NCI-H1417 (cell line): ENCODE measurements at places on chromosomes 7 and 10.
A peak's percentile ranks its signal among the peaks of the same experiment; 100 is the strongest.

GRCh38 chr7:84076219-84076618, 118.4 kb downstream of the SEMA3A start:
- no peak for DNase-seq

DNA sequence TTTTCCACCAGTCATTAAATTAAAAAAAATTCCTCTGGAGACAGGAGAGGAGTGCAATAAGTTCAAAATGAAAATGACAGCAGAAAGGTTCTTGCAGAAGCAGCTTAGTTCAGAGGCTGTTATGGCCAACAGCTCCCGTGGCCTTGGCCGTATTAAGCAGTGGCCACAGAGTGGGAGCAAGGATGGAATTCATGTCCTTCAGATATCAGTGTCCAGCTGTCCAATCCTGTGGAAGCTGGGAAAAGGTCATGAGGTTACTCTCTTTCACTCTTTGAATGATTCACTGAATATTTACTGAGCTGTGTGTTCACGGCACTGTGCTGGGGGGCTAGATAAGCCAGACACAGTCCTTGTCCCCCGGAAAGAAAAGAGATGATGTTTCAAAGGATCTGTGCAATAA, 231.8 kb downstream of the BMPER start:
- DNase-seq = no peak

DNA sequence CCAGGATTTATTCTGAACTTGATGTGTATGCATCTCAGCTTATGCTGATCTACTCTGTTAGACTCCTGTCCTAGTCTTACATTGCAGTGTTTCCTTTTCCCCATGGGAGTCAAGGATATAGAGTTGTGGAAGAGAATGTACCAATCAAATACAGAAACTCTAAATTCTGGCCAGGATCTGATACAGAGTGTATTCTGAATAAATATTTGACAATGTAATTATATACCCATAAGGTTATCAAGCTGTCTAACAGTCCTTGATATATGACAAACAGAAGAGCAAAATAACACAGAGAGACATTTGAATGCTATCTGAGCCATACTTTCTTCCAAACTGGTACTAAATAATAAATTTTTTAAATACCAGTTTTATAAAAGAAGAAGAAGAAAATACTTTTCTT, 116.8 kb downstream of the ETV1 start:
- DNase-seq = peak; percentile 8

DNA sequence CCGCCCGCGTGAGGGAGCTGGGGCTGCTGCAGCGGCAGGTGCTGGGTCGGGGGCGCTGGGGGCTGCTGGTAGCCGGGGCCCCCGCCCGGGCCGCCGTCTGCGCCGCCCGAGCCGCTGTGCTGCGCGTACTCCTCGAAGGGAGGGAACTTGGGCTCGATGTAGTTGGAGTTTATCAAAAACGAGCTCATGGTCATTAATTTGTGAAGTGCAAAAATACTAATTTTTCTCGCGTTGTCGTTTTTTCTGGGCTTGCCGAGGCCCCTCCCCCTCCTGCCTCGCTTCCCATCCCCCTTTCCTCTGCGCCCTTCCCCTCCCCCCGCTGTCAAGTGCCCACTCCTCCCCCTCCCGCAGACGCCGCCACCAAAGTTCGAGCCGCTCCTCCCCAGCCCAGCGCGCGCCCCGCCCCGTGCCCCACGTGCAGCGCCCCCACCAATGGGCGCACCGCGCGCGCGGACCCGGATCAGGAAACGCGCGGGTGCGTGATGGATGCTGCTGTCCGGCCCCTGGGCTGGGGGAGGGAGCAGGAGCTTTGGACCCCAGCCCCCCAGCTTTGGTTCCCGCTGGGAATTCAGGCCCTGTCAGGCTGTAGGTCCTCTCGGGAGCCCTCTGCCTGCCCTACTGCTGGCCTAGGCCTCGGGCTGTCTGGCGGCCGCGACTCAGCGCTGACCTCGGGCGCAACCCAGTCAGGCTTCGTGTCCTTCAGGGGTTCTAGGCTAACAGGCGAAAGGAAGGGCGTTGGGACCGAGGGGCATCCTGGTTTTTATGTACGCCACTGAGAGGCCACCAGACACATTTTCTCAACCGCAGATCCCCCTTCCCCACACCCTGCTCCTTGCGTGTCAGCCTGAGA, at the start of gene HOXA4:
TSS of gene HOXA4 (minus strand) at position 218 of the 850 bp plus-strand sequence. CDS start at position 194, 24 bp downstream.
- peak; percentile 90 for DNase-seq

DNA sequence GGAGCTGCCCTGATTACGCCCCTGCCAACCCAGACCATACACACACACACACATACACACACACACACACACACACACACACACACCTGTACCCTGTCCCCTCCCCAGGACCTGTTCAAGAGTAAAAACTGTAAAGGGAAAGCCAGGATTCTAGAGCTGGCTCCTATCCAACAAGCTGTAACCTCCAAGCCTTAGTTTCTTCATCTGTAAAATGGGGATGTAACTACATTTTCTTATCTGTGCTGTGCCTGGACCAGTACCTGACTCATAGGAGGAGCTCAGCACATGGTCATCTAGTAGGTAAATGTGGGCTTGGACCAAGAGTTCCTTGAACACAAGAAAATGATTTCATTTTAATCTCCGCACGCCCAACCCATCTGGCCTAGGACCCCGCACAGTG, 128.8 kb downstream of the ZMIZ1 start:
- no peak for DNase-seq

- no peak for DNase-seq
Measured at GRCh38 chr7:149884541-149884940, 10.8 kb downstream of the ATP6V0E2 start.

GRCh38 chr7:4836206-4836661, 25.6 kb downstream of the PAPOLB start:
- no peak for DNase-seq

DNA sequence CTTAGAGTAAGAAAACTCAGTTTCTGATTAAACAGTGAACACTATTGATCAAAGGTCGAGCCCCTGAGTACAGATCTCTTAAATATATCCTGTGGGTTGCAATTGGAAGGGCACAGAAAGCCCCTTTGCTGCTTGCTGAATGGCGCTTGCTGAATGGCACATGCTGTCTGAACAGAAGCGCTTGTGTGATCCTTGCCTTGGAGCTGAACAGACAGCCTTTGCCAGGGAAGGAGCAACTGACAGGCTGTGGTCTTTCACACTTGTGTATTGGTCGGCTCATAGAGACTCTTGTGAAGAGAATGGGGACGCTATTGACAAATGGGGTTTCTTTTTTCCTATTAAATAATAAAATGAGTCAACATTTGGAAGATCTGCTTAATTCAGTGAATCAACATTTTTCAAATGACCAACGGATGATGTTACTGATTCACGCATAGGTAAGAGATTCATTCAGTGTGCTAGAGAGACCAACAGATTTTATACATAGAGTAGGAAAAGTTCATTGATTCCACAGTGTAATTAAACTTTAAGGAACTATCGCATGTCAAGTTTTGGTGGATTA, 99.4 kb upstream of the TNS3 start:
- DNase-seq = no peak

GRCh38 chr10:23325132-23325531, 19.5 kb downstream of the C10orf67 start:
- DNase-seq = no peak

- no peak for DNase-seq
Measured at GRCh38 chr7:83608716-83609115, 40.2 kb downstream of the SEMA3E start.

GRCh38 chr7:6392712-6393666, 54.8 kb downstream of the DAGLB start:
- DNase-seq = no peak

- no peak for DNase-seq
Measured at GRCh38 chr10:86036544-86036831, 330.1 kb downstream of the GRID1 start.

- no peak for DNase-seq
Measured at GRCh38 chr7:152180587-152180986, 155.1 kb downstream of the GALNT11 start.

- DNase-seq = peak; percentile 35
Measured at GRCh38 chr7:150351587-150352194, 10.3 kb upstream of the RARRES2 start.

- no peak for DNase-seq
Measured at GRCh38 chr7:150820148-150820547, 19.6 kb downstream of the TMEM176A start.

- DNase-seq = no peak
Measured at GRCh38 chr7:21020667-21021066, 234.0 kb upstream of the SP8 start.

DNA sequence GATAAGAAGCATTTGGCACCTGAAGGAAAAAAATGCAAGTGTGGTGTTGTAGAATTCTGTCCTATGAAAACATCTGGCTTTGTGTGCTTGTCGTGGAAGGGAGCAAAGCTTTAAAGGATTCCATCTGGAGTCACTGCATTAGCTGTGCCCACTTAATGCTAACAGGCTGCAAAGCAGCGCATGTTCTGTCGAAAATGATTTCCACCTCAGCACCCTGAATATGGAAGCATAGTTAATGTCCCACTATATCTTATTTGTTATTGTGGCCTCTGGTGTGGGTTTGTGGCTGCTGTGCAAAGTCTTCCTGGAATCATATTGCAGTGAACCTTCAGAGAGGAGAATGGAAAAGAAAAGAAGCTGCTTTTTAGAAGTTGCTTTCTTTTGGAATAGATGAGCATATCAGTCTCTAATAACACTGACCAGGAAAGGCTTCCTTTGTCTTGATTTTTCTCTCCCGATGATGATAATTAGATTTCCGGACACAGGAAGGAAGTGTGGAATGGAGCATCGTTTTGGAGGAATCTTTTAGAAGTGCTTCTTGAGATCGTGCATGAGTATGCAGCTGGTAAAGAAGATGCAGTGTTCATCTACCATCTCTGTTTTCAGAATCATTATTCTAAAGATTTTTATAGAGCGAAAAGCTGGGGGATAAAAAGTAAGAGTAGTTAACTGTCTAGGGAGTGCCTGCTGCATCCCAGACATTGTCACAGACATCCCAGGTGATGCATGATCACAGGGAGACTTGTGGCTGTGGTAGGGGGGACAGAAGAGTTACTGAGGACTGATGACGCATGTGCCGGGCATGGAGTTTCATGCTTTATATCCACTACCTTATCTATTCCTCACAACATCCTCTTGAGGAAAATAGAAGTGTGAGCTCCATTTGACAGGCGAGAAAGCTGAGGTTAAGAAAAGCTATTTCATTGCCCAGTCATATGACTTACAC, 54.6 kb downstream of the TEX36 start:
- DNase-seq = no peak

DNA sequence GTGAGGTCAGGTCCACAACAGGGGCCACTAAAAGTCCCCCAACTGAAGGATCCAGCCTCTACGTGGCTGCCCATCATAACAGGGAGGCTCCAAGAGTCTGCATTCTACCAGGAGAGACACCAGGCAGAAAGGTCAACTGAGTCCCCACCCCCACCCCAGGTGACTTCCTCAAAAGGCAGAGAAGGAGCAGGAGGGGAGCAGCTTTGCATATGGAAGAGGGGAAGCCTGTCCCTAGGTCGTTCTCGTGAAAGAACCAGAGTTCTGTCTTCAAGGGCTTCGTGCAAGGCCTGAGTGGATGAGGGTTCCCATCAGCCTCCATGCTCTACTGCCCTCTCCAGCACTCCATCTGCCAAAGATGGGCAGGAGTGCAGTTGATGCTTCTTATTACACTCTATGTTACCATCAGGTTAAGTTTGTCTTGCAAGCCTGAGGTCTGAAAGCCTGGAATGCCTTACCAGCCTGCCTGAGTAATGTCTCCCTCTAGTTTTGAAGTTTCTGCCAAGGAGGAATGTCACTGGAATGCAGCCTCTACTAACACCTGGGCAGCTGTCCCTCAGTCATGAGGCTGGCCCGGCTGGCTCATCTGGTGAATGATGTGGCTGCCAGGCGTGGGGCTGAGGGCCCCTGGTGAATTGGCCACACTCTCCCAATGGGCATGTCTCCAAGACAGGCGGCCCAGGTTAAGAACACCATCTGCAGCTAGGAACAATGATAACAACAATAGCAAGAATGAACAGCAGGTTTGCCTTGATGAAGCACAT, 54.3 kb upstream of the SMNDC1 start:
- DNase-seq = no peak

DNA sequence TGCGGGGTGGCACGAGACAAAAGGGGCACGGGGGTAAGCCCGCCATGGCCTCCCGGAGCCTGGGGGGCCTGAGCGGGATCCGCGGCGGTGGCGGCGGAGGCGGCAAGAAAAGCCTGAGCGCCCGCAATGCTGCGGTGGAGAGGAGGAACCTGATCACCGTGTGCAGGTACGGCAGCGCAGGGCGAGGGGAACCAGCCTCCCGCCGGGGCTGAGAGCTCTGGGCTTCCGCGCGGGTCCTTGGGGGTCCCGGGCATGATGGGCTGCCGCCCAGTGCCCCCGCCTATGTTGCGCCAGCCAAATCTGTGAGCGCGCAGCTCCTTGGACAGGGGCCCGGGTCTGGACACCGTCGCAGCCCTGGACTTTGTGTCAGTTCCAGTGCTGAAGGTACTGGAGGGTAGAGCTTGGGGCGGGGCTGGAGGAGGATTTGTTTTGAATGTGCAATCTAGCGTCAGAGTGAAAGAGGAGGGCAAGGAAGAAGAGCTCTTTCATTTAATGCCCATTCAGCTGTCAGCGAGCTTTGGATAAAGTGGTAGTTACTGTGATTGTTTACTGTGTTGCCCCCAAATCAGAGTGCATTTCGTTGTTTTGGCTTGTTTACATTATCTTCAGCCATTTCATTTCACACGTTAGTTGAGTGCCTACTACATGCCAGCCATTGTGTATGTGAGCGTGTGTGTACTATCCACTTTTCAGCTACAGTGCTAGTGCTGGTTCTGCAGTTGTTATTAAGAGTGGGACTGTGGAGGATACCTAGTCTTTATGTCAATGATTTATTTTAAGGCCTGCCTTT, 777 bp downstream of the RUNDC3B start:
- peak; percentile 74 for DNase-seq

DNA sequence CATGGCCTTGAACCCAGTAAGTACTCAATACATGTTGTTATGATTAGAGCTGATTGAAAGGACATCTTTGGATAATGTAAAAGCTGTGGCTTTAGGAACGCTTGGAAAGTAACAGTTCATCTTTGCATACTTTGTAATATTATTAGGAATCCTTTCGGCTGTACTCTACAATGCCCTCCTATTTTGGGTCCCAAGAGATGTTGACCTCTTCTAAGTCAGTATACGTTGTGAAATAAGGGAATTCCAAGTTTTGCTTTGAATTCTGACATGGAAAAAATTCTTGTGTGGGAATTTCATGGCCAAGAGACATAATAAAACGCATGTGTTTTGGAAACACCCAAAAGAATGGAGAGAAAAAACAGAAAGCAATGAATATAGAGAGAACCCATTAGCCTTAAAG, 7.7 kb downstream of the AGR3 start:
- DNase-seq = no peak

DNA sequence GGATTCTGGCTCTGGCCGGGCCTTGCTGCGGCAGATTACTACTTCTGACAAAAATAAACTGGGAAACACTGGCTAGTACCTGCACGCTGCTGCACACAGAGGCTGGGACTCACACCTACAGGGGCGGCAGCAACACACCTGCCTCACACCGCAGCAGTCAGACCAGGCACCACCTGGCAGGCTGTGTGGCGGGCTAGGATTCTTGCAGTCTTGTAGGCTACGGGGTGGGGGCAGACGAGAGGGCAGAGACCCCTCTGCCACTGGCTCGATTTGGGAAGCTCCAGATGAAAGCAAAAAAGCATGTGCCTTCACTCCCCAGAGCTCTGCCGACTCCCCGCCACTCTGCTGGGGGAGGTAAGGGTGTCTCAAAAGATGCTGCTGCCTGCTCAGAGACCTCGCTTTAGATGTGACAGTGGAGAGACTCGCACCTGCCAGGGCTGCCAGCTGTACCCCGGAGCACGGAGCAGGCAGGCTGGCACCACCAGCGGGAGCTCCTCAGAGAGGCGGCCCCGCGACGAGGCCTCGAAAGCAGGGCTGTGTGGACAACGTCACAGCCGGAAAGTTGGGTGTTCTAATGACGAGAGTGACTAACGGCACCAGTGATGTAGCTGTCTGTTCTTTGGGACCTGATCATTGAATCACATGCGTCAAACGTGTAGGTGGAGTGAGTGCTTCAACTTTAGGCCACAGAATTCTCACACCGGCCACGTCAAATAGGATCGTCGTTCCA, 250.5 kb downstream of the ZMYND11 start:
- DNase-seq = no peak
